ENCODE measurements at places on chromosomes 2 and 18. TPM values are rescaled to one million over a fixed set of nuclear protein-coding genes. Genes with fewer than 3 reads are reported as not detected.

DNA sequence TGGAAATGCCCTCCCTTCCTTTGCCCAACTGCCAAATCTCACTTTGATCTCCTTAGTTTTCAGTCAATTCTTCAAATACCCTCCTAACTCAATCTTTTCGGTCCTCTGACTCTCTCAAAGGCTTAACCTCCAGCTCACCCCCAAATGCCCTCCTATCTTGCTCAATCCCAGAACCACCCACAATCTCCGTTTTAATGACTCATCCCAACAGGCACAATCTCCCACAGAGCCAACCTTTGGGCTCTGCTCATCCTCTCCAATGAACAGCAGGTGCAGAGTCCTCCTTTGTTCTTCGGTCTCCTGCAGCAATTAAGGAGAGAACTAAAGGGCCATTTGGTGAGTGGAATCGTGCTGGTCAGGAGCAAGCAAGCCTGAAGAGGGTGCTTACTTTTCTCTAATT lies 366.1 kb upstream of the CRIM1 start:
- DNase-seq, result peak; percentile 60

Gene PSD4
- total RNA-seq, result 44.5 TPM

GRCh38 chr18:59318460-59319050 lies at the start of gene CPLX4:
CPLX4 (minus strand) TSS chr18:59318649; CDS start chr18:59318462, 187 bp downstream.
- DNase-seq, result no peak

Gene CELF4
- total RNA-seq, result not detected

DNA sequence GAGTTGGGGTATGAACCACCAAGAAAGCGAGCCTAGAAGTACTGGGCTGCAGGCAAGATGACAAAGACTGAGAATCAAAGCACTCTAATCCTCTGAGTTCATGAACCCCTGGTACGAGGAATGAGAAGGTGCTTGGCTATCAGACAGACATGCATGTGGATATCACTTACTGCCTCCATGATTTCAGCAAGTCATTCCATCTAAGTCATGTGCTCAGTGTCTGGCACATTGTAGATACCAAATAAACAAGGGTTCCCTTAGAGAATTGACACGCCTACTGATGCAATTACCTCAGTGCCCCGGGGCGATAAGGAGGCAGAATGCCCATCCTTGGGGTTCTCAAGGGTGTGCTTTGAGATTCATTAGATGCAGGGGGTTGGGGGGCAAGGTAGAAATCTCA lies 125.6 kb upstream of the PKDCC start:
- DNase-seq, result no peak

DNA sequence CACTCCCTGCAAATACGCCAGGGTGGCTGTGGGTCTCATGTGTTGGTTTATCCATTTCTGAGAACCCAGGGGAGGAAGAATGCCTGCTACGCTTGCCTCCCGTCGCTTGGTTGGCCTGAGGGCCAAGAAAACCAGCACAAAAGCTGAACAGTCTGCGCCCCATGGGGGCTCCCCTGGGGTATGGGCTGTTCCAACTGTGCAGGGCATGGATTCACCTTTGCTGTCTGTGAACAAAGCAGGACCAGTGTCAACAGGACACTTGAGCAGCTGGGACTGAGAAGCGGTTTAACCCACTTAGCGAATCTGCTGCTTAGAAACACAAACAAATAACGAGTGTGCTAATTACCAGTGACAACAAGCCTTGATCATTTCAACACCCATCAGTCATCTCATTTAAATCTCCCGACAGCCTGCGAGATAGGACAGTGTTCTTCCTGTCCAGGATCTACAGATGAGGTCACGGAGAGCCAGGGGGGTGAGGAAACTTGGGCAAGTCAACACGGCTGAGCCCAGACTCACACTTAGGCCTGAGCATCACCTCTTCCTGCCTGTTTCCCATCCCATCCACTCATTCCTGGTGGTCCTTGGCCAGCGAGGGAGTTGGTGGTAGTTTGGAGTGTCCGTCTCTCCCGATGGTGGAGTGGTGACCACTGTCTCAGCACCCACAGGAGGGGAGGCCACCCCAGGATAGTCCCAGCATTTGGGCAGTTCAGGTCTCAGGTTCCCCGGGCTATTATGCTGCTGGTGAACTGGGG lies 111.6 kb upstream of the HAAO start:
- no peak for DNase-seq

Gene DLX1
- total RNA-seq, result 9.7 TPM

Gene POLE4
- total RNA-seq, result 87.5 TPM

GRCh38 chr18:24552218-24552617 lies 91.8 kb downstream of the HRH4 start:
- no peak for DNase-seq

- no peak for DNase-seq
Measured at GRCh38 chr2:17242813-17243485, 275.3 kb downstream of the RAD51AP2 start.

DNA sequence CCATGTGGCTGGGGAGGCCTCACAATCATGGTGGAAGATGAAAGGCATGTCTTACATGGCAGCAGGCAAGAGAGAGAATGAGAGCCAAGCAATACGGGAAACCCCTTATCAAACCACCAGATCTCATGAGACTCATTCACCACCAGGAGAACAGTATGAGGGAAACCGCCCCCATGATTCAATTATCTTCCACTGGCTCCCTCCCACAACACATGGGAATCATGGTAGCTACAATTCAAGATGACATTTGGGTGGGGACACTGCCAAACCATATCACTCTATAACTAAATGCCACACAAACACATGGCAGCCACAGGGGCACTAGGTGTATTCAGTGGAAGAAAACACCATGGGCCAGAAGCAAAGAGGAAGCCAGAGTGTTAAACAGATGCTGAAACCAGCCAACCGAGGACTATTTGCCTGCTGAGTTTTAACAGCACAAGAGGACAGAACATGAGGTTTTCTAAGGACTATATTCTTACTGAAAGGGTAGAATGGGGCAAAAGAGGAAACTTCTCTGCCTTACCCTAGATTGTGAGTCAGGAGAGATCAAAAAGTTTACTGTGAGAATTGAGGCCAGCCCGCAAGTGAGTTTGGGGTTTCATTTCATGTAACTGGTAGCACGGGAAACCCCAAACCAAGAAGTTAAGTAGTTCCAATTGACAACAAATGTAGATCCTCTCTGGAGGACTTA lies 49.2 kb downstream of the SIGLEC15 start:
- DNase-seq, result no peak

Gene KCNG3
- 1.5 TPM for total RNA-seq

DNA sequence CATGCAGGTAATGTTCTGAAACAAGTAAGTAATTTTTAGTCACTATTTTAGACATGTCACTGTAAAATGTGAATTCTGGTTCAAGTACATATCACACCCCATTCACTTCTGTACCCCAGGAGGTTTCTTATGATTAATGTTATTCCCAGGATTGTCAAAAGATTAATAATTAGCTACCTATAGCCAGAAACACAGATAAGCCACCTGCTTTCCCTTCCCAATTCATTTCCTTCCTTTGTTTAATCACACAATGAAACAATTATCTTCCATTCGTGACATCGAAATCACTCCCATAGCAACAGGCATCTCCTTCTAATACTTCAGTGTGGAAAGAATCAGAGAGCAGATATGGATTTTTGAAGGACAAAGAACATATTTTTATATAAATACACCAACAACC lies 1650.3 kb upstream of the CELF4 start:
- DNase-seq, result no peak

DNA sequence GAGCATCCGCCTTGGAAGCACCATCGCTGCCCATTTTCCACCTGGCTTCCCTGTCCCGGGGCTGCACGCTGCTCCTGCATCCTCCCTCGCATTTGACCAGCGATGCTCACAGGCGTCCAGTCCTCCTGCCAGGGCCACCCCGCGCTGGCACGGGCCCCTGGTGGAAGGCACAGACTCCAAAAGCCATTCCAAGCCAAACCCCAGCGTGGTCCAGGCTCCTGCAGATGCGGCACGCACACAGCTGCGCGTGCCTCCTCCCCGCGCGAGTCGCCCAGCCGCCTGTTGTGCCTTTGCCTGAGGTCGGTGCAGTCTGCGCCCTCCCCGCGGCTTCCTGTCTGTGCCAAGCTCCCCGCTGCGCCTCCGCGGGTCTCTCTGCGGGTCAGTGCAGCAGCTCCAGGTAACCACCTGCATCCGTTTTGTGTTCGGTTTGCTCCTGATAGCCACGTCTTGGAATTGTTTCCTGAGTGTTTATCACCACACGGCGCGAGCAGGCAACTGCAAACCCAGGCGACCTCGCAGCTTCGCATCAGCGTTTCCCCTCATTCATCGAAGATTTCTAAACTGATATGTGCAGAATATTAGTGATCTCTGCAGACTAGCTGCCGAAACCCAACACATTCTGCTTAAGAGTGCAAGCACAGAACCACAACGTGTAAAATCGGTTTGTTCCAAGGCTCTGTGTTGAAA lies 65.2 kb upstream of the SALL3 start:
- DNase-seq, result no peak

DNA sequence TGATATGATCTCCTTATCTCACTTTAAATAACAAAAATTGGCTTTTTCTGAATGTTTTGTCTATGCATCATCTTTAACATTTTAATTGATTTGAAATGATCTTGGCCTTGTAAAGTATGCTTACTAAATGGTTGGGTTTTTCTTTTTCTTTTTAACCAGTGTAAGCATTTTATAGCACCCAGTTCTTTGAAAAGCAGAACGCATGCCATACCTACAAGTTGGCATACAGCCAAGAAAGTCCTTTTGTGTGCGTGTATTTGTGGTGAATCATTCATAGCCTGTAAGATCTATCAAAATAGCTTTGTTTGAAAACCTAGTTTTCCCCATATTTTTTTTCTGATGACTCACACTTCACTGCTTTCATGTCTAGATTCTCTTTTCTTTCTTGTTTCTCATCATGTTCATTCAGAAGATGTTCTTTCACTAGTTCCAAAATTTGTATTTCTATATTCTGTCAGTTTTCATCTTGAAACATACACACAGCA lies 4.1 kb upstream of the VRK2 start:
- DNase-seq, result peak; percentile 92

Gene COL6A3
- total RNA-seq, result 254 TPM

Measured in HT1080 (cell line).